ENCODE measurements at places on chromosomes 7 and 10.

- DNase-seq, result no peak
Observed at GRCh38 chr10:79065091-79065551, 3.6 kb upstream of the ZMIZ1 start.

- DNase-seq, result no peak
Observed at GRCh38 chr10:95544783-95545500, 16.2 kb downstream of the SORBS1 start.

DNA sequence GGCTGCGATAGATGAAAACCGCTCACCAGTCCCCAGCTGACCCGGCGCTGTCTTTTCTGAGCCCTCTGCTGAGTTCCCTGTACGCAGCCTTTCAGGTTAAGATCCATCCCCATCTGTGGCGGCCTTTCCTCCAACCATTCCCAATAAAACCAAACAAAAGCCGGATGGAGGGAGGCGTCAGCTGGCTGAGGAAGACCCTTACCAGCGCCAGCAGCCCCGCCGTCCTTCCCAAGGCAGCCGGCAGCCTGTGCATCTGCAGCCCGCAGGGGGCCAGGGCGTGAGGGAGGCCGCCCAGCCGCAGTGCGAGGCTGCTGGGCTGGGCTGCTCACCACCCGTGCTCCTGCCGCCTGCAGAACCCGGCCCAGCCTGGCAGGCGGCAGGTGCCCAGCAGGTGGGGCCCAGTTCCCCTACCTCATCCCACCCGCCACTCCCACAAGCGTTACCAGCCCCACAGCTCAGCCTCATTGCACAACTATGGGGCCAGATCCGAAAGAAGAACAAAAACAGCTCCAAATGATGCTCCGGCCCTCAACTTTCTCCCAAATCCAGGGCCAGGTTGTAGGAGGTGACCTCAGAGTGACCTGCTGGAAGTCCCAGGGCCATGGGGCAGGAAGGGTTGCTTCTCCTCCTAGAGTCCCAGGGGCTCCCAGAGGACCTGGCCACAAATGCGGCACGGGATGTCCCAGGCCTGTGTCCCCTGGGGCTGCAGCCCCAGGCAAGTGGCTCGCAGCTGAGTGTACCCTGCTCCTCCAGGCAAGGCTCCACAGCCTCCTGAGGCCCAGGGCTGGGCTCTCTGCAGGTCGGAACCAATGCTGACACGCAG lies 23.8 kb downstream of the PAPOLB start:
- DNase-seq, result no peak

GRCh38 chr7:141475679-141476078 lies 75.5 kb upstream of the AGK start:
- DNase-seq, result no peak

- DNase-seq, result no peak
Observed at GRCh38 chr10:44581996-44582395, 197.1 kb upstream of the CXCL12 start.

GRCh38 chr7:31935124-31936054 lies 134.8 kb downstream of the PDE1C start:
- no peak for DNase-seq

GRCh38 chr10:32954080-32954479 lies 4.0 kb downstream of the ITGB1 start:
- no peak for DNase-seq

DNA sequence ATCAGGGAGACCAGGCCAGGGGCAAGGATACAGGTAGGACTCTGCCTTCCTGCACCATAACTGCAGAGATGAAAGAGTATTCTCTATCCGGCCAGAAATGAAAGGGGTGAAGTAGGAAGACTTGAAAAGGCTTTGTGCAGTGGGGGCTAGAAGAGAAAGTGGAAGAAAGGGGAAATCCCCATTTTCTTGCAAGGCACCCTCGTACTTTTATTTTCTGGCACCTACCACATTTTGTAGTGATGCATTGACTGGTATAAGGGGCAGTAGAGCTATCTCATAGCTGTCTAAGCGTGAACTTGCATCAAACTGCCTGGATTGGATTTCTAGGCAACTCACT lies 752 bp upstream of the CAMK2G start:
- DNase-seq, result no peak

DNA sequence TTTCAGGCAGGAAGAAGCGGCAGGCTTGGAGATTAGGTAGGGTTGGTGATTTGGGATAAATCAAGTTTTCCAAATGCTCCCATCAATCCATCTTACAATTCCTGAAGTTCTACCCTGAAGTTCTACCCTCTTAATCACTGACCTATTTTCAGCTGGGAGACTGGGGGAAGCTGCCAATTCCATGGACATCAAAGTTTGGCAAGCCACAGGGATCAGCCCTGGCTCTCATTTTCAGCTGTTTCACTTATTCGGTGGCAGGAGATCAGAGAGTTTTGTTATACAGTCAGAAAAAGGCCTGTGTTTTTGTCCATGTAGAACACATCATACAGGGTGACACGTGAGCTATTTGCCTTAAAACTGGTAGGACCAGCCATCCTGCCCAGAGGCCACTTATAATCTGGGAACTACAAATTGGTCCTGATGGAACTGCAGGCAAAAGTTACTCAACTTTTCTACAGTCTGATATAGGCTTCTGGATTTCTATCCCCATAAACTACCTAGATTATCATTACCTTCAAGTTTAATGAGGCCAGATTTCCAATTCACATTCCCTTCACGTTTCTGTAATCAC lies 112.9 kb upstream of the ZNF746 start:
- DNase-seq, result no peak

DNA sequence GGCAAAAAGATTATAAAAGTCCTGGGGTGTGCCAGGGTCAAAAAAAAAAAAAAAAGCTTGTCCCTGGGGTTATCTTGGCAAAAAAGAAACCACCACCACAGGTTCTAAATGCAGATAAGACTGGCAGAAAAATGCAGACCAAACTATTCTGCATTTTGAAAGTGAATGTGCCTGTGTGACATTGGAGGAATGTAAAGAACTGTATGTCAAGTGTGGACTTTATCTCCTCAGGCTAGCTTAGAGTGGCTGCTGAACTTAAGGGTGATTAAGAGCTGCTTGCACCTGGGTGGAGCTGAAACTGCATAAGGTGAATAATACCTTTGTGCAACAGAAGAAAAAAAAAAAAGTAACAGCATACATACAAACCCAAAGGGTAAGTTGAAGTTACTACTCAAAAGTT lies 1.3 kb upstream of the NAPEPLD start:
- no peak for DNase-seq

DNA sequence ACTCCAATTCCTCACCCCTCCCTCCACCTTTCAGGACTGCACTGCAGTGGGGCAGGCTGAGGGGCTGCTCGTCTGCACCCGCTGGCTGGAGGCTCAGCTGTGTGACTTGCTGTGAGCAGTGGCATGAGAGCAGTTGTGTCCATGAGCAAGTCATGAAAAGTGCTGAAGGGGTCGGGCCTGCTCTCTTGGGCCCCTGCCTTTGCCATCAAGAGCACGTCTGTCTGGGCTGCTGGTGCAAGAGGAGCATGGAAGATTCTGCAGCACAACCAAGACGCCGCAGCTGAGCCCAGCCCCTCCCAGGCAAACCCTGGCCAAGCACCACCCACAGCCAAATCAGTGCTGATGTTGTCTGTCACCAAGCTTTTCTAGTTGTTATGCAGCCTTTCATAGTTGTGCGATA lies 284.3 kb downstream of the TCERG1L start:
- no peak for DNase-seq

DNA sequence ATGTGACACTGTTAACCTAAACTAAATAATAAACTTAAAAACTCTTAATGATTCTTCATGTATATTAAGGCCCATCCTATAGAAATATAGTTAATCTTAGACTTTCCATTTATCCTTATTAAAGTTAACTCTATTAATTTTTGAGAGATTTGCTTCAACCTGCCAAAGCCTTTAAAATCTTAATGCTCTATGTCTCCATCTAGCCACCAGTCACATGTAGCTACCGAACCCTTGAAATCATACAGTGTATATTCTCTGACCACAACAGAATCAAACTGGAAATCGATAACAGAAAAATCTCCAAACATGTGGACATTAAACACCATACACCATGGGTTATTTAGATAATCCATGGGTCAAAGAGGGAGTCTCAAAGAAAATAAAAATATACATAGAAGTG lies 51.9 kb downstream of the ASZ1 start:
- no peak for DNase-seq

DNA sequence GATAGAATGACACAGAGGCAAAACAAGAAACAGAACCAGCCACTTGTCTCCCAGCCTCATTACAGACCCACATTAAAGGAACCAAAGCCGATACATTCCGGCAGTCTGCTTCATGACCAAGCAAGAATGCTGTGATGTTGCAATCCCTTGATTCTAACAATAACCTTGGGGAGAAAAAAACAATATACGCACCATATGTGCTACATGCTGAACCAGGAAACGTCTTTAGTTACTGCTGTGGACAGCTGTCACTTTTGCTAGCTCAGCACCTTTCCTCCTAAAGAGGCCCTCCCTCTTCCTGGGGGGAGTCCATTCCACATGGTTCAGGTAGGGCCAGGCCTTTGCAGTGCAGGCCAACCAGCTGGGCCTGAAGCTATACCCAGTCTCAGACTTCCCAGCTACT lies 79.1 kb downstream of the PRTFDC1 start:
- DNase-seq, result no peak

DNA sequence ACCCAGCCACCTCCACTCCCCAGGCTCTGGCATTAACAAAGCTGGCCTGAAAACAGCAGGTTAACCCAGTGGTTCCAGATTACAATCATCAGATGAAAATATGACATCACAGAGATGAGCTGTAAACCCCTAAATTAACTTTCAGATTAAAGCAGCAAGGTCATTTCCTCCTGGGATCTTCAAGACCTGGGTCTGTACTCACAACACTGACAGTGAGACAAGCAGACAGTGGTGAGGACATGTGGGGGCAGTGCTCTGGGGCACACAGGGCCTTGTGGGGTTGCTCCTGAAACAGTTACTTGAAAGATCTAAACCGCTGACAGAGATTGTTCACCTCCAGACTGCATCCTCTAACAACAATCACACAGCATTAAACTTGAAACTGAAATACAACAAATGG lies 134.1 kb downstream of the ZNF438 start:
- no peak for DNase-seq

GRCh38 chr7:2017481-2017891 lies 215.3 kb downstream of the MAD1L1 start:
- no peak for DNase-seq

DNA sequence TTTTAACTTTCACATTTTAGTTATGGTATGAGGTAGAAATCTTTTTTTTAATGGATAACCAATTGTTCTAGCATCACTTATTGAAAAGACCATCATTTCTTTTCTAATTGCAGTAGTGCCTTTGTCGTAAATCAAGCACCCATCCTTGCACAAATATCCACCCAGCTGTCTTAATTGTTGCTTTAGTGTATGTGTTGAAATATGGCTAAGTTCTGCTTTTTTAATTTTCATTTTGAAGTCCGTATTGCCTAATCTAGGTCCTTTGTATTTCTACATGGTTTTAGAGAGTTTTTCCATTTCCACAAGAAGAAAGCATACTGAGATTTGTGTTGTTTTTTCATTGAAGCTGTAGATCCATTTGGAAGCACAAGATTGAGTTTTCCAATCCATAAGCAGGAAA lies 259.6 kb upstream of the SEMA3E start:
- DNase-seq, result no peak

DNA sequence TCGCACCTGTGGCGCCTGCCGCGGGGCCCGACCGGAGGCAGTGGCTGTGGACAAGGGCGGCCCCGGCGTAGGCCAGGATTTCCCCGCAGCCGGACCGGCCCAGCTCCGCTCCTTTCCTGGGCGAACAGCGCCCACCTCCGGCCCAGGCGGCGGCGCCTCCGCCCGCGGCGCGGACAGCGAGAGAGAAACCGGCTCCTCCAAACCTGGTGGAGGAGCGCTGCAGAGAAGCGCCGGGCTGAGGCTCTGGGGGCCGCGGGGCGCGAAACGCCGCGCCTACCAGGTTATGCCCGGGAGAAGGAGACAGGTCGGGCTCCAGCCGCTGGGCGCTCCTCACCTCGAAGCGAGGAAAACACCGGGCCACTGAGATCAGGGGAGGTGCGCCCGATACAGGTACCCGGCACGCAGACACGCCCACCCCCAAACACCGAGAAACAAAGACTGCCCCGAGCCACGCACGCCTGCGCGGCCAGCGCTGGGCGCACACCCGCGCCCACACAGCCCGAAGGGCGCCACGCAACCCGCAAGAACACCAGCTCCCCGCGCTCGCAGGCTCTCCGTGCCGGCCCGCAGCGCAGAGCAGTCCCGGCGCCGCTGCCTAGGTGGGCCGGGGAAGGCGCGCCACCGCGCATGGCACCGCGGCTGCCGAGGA lies 3.3 kb downstream of the GRID1 start:
- DNase-seq, result no peak

- no peak for DNase-seq
Observed at GRCh38 chr7:20980232-20980631, 193.5 kb upstream of the SP8 start.

- DNase-seq, result no peak
Observed at GRCh38 chr10:22022257-22023032, 18.9 kb upstream of the DNAJC1 start.

DNA sequence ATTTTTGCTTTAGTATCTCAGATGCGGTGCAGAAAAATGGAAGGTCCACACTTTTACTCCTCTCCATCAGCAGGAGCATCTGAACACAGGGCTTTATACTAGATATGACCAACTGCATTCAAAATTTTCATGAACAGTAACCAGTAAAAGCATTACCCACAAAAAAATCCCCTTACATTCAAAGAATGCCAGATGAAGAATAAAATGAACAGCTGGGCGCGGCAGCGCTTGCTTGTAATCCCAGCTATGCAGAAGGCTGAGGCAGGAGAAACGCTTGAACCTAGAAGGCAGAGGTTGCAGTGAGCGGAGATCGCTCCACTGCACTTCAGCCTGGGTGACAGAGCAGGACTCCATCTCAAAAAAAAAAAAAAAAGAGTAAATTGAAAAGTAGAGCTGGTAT lies 3.1 kb downstream of the SAR1A start:
- DNase-seq, result no peak

GRCh38 chr10:105647354-105647753 lies 1006.3 kb downstream of the SORCS3 start:
- no peak for DNase-seq

DNA sequence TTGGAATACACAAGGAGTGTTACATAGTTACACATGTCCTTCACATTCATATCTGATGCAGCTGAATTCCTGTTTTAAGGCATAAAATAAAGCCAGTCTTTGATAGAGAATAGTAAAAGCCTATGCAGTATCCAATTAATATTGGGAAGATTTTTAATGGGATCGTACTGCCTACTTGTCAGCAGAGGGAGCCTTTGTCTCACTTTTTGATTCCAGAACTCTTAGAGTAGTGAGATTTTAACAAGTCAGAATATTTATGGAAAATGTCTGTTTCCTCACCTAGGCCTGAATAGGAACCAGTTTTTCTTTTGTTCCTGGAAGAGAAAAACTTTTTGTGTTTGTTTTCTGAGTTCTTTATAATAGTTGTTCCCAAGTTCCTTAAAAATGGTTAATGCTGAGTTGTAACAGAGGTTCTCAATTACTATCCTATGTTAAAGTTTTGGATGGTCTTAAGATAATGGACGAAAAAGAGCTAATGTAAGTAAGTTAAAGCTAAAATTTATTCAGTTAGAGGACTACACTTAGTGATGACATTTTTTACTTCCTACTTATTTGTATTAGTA lies 114.0 kb downstream of the BBS9 start:
- DNase-seq, result no peak
